Cardiac muscle cell (in vitro differentiated cells and primary cell): ENCODE measurements at places on chromosomes 4 and X.
A peak's percentile ranks its signal among the peaks of the same experiment; 100 is the strongest.

DNA sequence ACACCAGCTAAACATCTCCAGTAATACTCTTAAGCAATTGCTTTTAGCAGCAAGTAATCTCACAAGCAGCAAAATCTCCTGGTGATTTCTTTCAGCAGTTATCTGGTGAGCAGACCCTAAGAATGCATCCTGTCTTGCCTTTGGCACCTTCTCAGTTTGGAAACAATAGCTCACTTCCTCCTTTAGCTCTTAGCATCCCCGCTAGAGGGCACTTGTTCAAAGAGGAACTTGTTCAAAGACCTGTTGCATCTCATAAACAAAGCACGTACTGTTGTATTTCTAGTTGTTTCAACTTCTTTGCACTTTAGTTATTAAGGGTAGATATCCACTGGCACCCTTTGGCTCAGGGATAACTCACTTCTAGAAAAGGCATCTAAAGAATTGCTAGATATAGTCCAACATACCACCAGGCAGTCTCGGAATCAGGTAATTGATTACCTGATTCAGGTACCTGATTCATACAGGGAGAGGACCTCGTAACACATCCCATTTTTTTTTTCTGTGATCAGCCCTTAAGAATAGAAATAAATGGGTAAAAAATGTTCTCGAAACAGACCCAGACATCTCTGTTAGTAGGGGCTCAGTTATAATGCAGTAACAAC, 81.9 kb upstream of the QRFPR start:
- H3K4me1 ChIP-seq: peaks cover 6% of the 10 kb centered on the region
- no peaks in the 10 kb centered on the region for H3K27me3 ChIP-seq
- H3K4me3 ChIP-seq: no peak overlapping the region
- no peak overlapping the region for H3K27ac ChIP-seq
- DNase-seq: peak; percentile 76
- no peaks in the 10 kb centered on the region for H3K36me3 ChIP-seq

GRCh38 chrX:20515841-20516461, 249.2 kb upstream of the RPS6KA3 start:
- H3K4me1 ChIP-seq: peaks cover 5% of the 10 kb centered on the region
- no peaks in the 10 kb centered on the region for H3K36me3 ChIP-seq
- DNase-seq: peak; percentile 32
- H3K27ac ChIP-seq: peak overlapping the region; percentile 60

DNA sequence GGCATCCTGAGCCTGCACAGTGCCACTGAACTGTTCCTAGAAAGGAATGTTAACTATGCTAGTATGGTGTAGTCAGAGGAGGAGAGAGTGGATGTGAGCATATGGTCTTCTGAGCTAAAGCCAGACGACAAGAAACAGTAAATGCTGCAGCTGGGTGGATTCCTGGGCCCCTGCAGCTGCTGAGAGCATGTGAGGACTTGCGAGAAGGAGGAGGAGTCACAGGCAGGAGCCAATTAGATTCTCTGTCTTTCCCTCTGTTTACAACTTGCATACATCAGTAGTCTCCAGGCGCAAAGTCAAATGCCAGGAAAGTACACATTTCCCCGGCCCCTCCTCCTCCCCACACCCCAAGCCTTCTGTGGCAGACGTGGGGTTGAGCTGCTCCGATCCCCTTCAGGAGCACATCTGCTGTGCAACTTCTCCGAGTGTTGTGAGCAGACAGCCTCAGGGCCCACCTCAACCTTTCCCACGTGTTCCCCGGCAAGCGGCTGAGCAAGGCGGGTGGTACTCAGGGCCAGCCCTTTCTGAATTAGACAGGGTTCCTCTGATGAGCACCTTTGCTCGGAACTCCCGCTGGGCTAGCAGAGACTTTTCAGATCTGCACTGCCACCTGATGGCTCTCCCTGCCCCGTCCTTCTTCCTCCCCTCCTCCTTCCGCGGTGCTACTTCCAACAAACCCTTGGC, 108.7 kb upstream of the ATP6AP2 start:
- no peaks in the 10 kb centered on the region for H3K27me3 ChIP-seq
- DNase-seq: peak; percentile 59
- H3K36me3 ChIP-seq: no peaks in the 10 kb centered on the region
- H3K27ac ChIP-seq: peak overlapping the region; percentile 49
- H3K4me3 ChIP-seq: no peak overlapping the region
- H3K4me1 ChIP-seq: peaks cover 18% of the 10 kb centered on the region

- H3K36me3 ChIP-seq: no peaks in the 10 kb centered on the region
- no peaks in the 10 kb centered on the region for H3K27me3 ChIP-seq
- no peak overlapping the region for H3K4me3 ChIP-seq
- H3K27ac ChIP-seq: no peak overlapping the region
- no peaks in the 10 kb centered on the region for H3K4me1 ChIP-seq
- no peak for DNase-seq
These were observed 175.9 kb downstream of the DCHS2 start for GRCh38 chr4:154315741-154316140.
